Hepatocyte (in vitro differentiated cells): ENCODE measurements at places on chromosomes 7 and 10. TPM values are rescaled to one million over a fixed set of nuclear protein-coding genes. Genes with fewer than 3 reads are reported as not detected.
A peak's percentile ranks its signal among the peaks of the same experiment; 100 is the strongest.

- H3K4me3 ChIP-seq: no peak overlapping the region
- no peaks in the 10 kb centered on the region for H3K4me1 ChIP-seq
- no peak for DNase-seq
- H3K27ac ChIP-seq: no peak overlapping the region
These were observed 774.4 kb upstream of the POM121L12 start for GRCh38 chr7:52261057-52261456.

The PKD2L1 gene
- 0.10 TPM in 1 of 2 replicates, not detected in the other for total RNA-seq

The CPA1 gene
- total RNA-seq: 3.4 and 3.8 TPM in 2 replicates

GRCh38 chr7:82713506-82713905 is 269.9 kb upstream of the CACNA2D1 start:
- H3K27ac ChIP-seq: peak overlapping the region; percentile 57
- no peak overlapping the region for H3K4me3 ChIP-seq
- H3K36me3 ChIP-seq: no peaks in the 10 kb centered on the region
- no peaks in the 10 kb centered on the region for H3K4me1 ChIP-seq
- no peaks in the 10 kb centered on the region for H3K27me3 ChIP-seq

The FGF8 gene
- not detected in 2 replicates for total RNA-seq

GRCh38 chr7:3089493-3089892 is 45.8 kb upstream of the CARD11 start:
- no peaks in the 10 kb centered on the region for H3K36me3 ChIP-seq
- H3K4me1 ChIP-seq: no peaks in the 10 kb centered on the region
- H3K27me3 ChIP-seq: no peaks in the 10 kb centered on the region
- DNase-seq: peak; percentile 26

The FIGNL1 gene
- total RNA-seq: 11.8 and 13.6 TPM in 2 replicates

DNA sequence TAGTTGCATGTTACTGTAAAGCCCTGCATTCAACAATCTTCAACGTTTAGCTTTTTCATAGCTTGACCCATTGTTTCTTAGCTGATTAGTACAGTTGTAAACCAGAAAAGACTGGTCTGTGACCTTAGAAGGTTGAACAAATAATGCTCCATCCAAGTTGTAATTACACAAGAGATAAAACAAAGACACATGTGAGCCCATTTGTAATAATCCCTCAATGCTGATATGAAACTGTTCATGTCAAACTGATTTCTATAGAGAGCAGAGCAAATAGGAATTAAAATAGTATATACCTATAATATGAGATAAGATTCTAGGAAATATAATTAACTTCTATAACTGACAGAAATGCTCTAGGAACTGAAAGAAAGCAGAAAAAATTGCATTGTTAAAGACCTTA is 94.7 kb upstream of the SLC25A13 start:
- H3K27me3 ChIP-seq: no peaks in the 10 kb centered on the region
- no peak overlapping the region for H3K27ac ChIP-seq
- H3K4me3 ChIP-seq: no peak overlapping the region
- DNase-seq: no peak
- no peaks in the 10 kb centered on the region for H3K36me3 ChIP-seq

DNA sequence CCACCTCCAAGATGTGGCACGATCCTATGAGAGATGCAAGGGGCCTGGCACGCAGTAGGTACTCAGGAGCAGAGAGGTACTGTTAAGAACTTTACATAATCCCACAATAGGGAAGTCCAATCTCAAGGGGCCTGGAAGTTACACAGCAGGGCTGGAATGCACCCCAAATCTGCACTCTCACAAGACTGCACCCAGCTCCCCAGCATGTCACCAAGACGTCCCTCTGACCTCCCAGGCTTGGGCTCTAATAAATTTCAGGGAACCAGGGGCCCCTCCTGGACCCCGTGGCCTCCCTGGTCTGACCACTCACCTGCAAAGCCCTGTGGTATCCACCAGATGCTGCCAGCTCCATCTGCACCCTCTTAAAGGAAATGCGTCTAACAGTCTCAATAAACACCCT is 94.9 kb downstream of the OAT start:
- H3K27me3 ChIP-seq: no peaks in the 10 kb centered on the region
- H3K36me3 ChIP-seq: no peaks in the 10 kb centered on the region
- H3K27ac ChIP-seq: no peak overlapping the region
- no peak for DNase-seq
- no peak overlapping the region for H3K4me3 ChIP-seq
- H3K4me1 ChIP-seq: no peaks in the 10 kb centered on the region

- H3K4me1 ChIP-seq: no peaks in the 10 kb centered on the region
- H3K27me3 ChIP-seq: no peaks in the 10 kb centered on the region
- no peaks in the 10 kb centered on the region for H3K36me3 ChIP-seq
- H3K4me3 ChIP-seq: no peak overlapping the region
- H3K27ac ChIP-seq: no peak overlapping the region
- no peak for DNase-seq
These were observed 1235.3 kb upstream of the AUTS2 start for GRCh38 chr7:68362745-68363518.

DNA sequence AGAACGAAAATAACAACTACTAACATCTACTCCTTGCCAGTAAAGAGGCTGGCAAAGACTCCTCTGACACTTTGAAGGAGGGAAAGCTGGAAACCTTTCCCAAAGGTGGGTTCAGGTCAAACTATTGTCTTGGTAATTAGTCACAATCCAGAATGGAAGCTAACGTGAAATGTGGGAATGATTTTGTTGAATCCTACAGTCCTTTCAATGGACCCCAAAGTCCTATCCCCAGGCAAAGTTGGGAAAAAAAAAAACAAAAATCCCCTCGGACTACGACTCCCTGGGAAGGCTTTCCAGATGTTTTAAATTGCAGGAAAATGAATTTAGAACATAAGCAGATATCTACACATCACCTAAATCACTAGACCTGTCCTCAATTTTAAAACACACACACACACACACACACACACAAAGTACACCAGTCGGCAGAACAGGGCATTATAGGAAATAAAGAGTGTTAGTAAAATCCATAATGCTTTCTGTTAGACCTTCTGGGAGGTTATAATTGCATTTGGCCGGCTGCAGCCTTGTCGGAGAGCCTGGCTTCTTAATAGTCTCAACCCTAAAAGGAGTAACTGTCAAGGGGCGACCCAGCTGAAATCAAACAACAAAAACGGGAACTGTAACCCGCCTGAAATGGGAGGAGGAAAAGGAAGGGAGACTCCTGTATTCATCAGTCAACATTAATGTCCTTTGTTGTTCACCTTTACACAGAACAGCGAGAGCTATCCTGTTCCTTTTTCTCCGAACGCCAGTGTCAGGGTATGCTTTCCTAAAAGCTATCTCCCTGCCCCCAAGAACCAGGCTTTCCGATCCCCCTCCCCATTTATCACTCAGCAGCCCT is 1.5 kb downstream of the DOCK4 start:
- H3K36me3 ChIP-seq: no peaks in the 10 kb centered on the region
- H3K27me3 ChIP-seq: no peaks in the 10 kb centered on the region
- H3K4me1 ChIP-seq: peaks cover 8% of the 10 kb centered on the region
- H3K4me3 ChIP-seq: peak overlapping the region; percentile 89
- peak overlapping the region; percentile 64 for H3K27ac ChIP-seq

The LIPN gene
- total RNA-seq: 0.17 TPM in 1 of 2 replicates, not detected in the other

- DNase-seq: peak; percentile 18
- no peak overlapping the region for H3K27ac ChIP-seq
- H3K4me1 ChIP-seq: peaks cover 7% of the 10 kb centered on the region
These were observed 183.9 kb downstream of the LRRN3 start for GRCh38 chr7:111274857-111275256.

The CHST12 gene
- 7.2 and 8.4 TPM in 2 replicates for total RNA-seq
